ENCODE measurements at places on chromosomes 3 and 15. TPM values are rescaled to one million over a fixed set of nuclear protein-coding genes. Genes with fewer than 3 reads are reported as not detected.

DNA sequence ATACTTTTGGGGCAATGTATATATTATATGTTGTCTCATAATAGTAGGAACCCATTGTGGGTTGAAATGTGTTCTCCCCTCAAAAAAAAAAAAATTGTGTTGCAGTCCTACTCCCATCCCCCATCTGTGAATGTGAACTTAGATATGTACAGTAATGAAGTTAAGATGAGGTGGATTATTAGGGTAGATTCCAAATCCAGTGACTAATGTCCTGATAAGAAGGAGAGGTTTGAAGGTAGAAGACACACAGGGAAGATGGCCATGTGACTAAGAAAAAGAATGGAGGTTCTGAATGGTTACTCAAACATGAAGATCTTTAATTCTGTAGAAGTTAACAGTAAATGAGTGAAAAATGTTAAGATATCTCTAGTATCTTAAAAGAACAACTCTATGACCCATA lies 3.0 kb upstream of the ATOSA start:
- no peak for DNase-seq

GRCh38 chr3:44831232-44831631 lies 30.5 kb upstream of the TMEM42 start:
- no peak for DNase-seq

- no peak for DNase-seq
These were observed 54.4 kb upstream of the SLC12A8 start for GRCh38 chr3:125266971-125267370.

- peak; percentile 16 for DNase-seq
These were observed 62.5 kb upstream of the UBE2E1 start for GRCh38 chr3:23743141-23743784.

GRCh38 chr3:140588558-140588957 lies 89.3 kb upstream of the TRIM42 start:
- no peak for DNase-seq

- DNase-seq: no peak
These were observed 311.0 kb downstream of the WDR72 start for GRCh38 chr15:53448232-53449015.

DNA sequence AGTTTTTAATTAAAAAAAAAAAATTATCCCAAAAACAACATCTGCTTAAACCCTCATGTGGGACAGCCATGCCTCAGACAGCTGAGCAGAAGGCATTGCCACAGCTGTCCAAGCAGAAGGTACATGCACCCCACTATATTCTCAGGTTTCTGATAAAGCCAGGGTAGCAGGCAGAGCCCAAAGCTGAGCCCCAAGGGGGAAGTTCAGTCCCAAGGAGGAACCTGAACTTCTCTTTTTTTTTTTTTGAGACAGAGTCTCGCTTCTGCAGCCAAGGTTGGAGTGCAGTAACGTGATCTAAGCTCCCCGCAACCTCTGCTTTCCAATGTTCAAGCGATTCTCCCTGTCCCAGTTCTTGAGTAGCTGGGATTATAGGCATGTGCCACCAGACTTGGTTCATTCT lies 33.2 kb downstream of the MKRN2 start:
- no peak for DNase-seq

- DNase-seq: no peak
These were observed 173.9 kb downstream of the PYDC2 start for GRCh38 chr3:191634902-191635301.

DNA sequence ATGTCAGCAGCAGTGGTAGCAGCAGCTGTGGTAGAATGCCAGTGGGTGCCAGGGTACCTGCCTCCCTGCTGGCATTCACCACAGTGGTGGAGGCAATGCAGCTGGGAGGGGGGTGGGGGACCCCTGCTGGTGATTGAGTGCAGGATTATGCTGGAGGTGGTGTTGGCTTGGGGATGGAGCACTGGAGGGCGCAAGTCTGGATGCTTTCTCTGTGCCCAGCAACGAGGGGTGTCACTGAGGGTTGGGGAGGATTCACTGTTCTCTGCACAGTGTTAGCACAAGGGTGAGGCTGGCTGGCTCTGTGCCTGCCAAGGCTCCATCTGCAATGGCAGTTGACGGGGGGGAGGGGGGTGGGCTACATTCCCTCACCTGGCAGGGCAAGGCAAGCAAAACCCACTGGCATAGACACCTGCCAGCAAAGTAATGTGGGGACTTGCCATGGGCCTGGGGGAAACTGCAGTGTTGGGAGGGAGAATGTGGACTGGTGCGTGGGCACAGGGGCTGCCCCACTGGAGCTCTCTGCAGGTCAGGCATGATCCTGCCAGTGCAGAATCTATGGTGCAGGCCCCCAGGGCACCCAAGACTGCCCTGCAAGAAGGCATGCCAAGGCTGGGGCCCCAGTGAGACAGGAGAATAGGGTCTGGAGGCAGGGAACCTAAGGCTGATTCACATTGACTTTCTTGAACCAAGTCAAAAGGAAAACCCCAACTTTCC lies 64.3 kb downstream of the MINDY4B start:
- no peak for DNase-seq

- no peak for DNase-seq
These were observed 18.0 kb upstream of the SPTBN5 start for GRCh38 chr15:41911691-41912345.

DNA sequence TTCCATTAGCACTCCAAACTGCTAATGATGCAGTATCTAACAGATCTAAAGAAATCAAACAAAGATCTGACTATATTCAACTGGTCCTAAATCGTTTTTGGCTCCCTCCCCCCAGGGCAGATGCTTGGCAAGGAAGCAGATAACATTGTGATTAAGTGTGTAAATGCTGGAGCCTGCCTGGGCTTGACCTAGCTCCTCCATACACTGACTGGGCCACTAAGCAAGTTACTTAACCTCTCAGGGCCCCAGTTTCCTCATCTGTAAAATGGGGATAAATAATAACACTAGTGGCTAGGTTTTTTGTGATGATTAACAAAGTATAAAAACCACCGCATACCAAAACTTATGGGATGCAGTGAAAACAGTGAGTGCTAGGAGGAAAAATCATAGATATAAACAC lies 9.2 kb downstream of the EID1 start:
- no peak for DNase-seq

GRCh38 chr3:171379281-171379680 lies 80.9 kb downstream of the TNIK start:
- no peak for DNase-seq

DNA sequence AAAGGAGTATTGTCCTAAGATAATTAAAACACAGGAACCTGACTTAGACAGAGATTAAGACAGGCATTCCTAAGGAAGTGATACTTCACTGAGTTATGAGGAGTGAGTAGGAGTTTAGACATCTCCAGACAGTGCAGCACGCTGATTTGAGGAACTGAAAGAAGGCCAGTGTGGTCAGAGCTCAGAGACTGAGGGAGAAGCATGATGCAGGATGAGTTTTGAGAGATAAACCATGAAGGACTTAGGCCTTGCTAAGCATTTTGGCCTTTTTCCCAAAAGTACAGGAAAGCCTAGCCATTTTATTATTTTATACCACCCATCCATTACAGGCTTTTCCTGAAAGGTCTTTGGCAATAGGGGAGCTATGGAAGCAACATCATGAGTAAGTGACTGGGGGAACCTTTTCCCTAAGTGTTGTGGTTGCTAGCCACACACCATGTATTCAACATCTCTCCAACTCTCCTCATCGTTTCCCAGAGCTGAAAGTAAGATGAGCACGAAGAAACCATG lies 375.6 kb upstream of the TPRG1 start:
- no peak for DNase-seq

Gene AGBL1
- not detected for polyA plus RNA-seq

Gene ADAMTS7
- 8.8 TPM for polyA plus RNA-seq

Gene EDEM1
- polyA plus RNA-seq: 4.0 TPM

Gene CX3CR1
- 3.7 TPM for polyA plus RNA-seq

Gene ARGFX
- polyA plus RNA-seq: not detected

Gene SI
- 156 TPM for polyA plus RNA-seq

Gene RLBP1
- polyA plus RNA-seq: 0.60 TPM

Gene SLC28A1
- 4.4 TPM for polyA plus RNA-seq

Gene RAP2B
- polyA plus RNA-seq: 2.0 TPM

Gene ARL6
- polyA plus RNA-seq: 0.67 TPM

Gene FBXW12
- polyA plus RNA-seq: 0.16 TPM

Gene ZNF660
- polyA plus RNA-seq: not detected

Gene CCR9
- polyA plus RNA-seq: 0.22 TPM

Gene LNP1
- 2.5 TPM for polyA plus RNA-seq

Gene MED12L
- polyA plus RNA-seq: 0.45 TPM

Gene MAN2C1
- 168 TPM for polyA plus RNA-seq

Gene ZBTB47
- polyA plus RNA-seq: 9.6 TPM
